ENCODE measurements at places on chromosomes 6 and 20.

DNA sequence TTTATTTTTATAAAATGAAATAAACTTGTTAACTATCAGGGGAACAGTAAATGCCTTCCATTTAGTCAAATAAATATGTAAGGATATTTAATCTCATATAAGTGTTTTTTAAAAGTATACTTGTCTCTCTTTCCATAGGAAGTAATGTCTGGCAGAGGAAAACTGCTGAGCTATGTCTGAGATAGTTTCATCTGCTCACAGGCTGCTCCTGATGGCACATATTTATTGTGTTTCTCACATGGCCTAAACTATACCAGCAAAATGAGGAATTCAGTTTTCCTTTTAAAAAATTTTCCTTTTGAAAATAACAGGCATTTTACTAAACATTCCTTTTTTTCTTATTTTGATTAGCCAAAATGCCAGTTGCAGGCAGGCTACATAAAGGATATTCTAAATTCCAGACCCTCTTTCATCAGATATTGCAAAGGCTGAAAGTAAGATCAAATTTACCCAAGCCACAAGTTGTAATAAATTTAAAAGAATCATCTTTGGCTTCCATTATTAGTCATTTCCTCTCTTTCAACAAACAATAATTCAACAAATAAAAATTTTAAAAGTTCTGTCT, 60.1 kb upstream of the RNF146 start:
- no peak for DNase-seq

GRCh38 chr6:137801352-137802114, 65.5 kb upstream of the TNFAIP3 start:
- no peak for DNase-seq

- DNase-seq: no peak
Measured at GRCh38 chr20:58731192-58731591, 38.6 kb downstream of the NPEPL1 start.

GRCh38 chr20:45969712-45970634, 2.0 kb downstream of the ZNF335 start:
- DNase-seq: no peak

DNA sequence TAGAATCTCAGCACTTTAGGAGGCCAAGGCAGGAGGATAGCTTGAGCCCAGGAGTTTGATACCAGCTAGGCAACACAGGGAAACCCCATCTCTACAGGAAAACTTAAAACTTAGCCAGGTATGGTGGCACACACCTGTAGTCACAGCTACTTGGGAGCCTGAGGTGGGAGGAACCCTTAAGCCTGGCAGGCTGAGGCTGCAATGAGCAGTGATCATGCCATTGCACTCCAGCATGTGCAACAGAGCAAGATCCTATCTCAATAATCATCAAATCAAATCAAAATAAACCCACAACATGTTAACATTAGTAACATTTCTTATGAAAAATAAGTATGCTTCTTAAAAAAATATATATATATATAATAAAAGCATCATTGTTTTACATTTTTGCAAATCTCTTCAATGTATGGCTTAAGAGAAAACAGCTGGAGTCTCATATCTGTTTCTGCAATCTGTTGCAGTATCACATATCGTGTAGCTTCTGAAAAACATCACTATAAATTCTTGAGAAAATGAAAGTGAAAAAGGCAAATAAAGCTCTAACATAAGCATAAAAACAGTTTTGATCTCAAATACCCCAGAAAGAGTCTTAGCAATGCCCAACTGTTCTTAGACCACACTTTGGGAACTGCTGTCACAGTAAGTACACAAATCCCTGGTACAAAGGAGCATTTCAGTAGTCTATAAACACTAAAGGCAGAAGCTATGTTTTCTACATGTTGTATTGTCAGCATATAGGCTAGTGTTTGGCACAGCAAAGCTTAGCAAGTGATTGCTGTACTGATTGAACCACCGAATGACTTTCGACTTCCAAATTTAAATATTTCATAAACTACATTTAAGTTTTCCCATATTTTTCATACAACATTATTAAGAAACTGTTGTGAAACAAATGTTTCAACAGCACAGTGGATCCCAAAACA, 8.0 kb downstream of the MMUT start:
- DNase-seq: no peak

- DNase-seq: no peak
Measured at GRCh38 chr20:52469128-52469527, 277.5 kb upstream of the ZFP64 start.

DNA sequence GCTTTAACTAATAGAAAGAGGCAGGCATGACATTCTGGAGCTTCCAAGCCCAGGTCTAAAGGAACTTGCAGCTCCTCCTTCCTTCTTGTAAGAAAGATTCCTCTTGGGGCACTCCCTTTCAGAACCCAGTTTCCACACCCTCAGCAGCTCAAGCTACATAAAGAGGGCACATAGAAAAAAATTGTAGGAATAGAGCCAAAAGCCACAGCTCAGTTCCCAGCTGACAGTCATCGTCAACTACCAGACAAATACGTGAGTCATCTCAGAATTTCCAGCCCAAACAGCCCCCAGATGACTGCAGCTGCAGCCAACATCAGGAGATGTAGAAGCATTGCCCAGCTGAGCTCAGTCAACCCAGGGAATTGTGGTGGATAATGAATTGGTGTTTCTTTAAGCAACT, 349.8 kb upstream of the ARID1B start:
- DNase-seq: no peak

GRCh38 chr6:5116243-5116991, 31.3 kb downstream of the PPP1R3G start:
- DNase-seq: no peak

GRCh38 chr6:11909696-11910132, 102.4 kb upstream of the HIVEP1 start:
- DNase-seq: no peak

GRCh38 chr20:32458061-32458836, 100.1 kb downstream of the ASXL1 start:
- DNase-seq: no peak

DNA sequence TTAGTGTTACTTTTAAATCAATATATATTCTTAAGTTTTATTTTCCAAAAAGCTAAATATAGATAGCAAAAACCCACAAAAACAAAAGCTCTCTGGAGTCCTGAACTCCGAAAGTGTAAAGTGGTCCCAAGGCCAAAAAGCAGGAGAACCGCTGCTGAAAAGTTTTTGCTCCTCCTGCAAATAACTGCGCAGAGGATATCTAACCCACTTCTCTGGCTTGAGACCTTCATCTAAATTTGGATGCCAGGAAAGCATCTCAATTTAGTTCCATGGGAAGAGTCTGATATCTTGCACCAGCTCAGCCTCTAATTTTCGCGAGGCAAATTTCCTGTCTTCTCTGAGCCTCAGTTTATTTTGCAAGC, 523 bp downstream of the MRPS10 start:
- DNase-seq: no peak

DNA sequence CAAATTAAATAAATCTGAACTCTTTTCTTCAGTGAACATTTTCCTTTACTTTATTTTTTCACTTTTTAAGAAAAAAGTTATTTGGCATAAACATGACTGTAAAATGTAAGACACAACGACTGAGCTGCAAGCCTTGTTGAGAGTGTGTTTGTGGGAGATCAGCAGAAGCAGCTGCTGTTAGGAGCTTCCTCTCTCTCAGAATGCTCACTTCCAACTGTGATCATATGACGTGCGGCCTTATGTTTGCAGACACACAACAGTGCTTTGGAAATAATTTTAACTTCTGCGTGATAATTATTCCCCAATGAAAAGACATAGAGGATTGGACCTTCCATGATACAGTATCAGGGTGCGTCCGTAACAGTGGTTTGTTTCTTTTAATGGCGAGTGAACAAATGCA, 104.0 kb downstream of the ARHGAP18 start:
- DNase-seq: no peak

GRCh38 chr6:52522151-52522626, 54.7 kb downstream of the TRAM2 start:
- DNase-seq: no peak

DNA sequence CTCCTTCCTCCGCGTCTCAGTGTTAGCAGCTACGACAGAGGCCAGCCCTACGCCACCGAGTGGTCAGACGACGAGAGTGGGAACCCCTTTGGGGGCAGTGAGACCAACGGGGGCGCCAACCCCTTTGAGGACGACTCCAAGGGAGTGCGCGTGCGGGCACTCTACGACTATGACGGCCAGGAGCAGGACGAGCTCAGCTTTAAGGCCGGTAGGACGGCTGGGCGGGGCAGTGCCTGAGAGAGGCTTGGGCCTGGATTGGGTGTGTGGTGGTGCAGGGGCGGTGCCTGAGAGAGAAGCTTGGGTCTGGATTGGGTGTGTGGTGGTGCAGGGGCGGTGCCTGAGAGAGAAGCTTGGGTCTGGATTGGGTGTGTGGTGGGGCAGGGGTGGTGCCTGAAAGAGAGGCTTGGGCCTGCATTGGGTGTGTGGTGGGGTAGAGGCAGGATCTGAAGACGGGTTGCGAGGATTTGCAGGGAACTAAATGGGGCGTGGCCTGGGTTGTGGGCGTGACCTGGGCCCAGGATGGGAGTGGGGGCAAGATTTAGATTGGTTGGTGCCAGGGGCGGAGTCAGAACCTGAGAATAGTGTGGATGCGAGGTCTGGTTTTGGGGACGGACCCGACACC, 24.4 kb downstream of the SPDEF start:
- DNase-seq: no peak

DNA sequence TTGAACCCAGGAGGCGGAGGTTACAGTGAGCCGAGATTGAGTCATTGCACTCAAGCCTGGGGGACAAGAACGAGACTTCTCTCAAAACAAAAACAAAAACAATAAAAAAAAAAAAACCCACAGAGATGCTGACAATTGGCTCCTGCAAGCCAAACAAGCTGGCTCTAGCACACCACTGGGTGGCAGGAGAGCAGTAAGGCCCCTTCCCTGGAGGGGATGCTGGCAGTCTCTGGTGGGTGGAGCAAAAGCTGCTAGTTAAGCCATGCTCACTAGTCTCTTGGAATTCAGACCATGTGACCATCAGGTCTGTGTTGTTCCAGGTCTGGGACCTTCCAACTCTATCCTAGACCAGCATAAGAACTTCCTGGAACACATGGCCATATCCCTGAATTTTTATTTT, 18.9 kb upstream of the DSN1 start:
- no peak for DNase-seq

DNA sequence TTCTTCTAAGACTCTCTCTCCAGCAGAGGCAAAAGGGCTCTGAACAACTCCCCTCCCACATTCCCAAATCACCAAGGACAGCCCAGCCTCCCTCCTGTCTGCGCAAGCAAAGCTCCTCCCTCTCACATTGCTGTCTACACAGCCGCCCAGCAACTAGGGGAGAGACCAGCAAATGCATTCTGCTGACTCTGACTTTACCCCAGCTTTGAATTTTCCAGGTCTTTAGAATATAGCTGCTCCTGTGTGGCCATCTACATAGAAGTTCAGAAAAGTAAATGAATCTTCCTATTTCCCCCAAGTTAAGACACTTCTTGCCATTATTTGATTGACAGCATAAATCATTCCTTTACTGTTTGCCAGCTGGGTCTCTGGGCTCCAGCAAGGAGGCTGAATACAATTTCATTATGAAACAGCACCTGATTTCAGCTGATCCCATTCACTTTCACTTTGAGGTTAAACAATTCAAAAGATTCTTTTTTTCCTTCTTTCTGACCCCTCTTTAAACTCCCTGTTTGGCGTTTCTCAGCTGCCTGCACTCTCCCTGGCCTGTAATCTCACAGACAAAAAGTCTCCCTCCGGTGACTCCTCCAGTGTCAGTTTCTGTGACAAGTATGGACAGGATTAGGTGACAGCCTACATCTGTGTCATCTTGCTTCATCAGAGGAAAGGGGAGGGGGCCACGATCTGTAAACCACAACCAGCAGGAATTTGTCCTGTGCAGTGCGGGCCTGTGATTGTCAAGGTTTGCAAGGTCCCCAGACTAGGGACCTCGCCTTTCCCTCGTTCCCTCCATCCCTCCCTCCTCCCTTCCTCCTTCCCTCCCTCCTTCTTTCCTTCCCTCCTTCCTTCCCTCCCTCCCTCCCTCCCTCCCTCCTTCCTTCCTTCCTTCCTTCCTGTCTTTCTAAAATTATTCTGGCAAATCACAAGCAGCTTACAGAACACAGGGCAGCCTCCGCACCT, 205.6 kb upstream of the RIN2 start:
- DNase-seq: no peak

DNA sequence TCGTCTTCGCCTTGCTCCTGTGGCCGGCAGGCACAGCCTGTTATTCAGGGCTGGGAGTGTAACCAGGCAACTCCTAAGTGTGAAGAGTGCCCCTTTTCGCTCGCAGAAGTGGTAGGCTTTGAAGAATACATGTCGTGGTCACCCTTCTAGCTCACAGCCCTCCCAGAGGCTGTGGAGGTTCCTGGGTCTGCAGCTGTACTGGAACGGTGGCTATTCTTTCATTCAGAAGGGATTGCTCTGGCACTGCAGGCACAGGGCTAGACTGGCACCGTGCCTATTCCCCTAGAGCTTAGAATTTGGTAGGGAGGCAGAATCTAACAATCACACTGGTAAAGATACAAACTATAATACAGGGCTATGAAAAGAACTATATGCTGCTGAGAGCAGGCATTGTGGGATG, 1.1 kb upstream of the SRSF12 start:
- DNase-seq: no peak

DNA sequence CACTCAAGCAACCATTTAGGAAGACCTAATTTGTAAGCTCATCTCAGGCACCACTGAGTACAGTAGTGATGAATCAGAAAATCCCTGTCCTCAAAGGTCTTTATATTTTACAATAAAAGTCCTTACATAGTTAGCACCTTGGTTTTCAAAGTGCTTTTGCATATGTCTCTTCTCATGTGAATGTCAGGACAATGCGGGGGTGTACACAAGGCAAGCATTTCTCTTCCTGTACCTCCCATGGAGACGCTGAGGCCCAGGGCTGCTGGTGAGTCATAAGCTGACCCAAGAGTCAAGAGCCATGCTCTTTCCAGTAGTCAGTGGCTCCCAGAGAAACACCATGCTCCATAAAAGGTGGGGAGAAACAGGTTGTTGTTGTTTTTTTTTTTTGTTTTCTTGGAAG, 174.0 kb downstream of the GJA10 start:
- no peak for DNase-seq

- DNase-seq: no peak
Measured at GRCh38 chr6:90194371-90194841, 102.2 kb downstream of the BACH2 start.

DNA sequence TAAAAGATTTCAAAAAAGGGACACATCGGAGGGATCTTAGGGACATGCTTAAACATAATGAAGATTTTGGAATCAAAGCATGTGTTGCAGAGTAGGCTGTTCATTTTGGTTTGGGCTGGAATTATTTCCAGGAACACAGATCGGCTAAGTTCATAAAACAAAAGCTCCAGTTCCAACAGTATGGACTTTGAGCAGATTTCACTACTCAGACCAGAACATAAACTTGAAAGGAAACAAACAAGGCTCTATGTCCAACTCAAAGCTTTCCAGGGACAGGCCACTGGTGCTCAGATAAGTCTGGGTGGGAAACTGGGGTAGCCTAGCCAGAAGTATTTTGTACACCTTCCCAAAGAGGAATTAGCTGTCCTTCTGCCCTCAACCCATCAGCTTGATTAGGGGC, 51.2 kb upstream of the GMPR start:
- no peak for DNase-seq

All from stimulated activated CD8-positive, alpha-beta memory T cell treated with anti-CD3 and anti-CD28 coated beads, Interleukin-7, amount 100 ng/mL, for 1 hour (primary cell).